Stimulated activated CD4-positive, alpha-beta T cell treated with anti-CD3 and anti-CD28 coated beads, Interleukin-1b, Interleukin-23, amount 100 ng/mL, for 4 hours (primary cell): ENCODE measurements at places on chromosomes 2 and 18.

- DNase-seq, result no peak
Observed at GRCh38 chr2:152587187-152587947, 129.9 kb downstream of the PRPF40A start.

DNA sequence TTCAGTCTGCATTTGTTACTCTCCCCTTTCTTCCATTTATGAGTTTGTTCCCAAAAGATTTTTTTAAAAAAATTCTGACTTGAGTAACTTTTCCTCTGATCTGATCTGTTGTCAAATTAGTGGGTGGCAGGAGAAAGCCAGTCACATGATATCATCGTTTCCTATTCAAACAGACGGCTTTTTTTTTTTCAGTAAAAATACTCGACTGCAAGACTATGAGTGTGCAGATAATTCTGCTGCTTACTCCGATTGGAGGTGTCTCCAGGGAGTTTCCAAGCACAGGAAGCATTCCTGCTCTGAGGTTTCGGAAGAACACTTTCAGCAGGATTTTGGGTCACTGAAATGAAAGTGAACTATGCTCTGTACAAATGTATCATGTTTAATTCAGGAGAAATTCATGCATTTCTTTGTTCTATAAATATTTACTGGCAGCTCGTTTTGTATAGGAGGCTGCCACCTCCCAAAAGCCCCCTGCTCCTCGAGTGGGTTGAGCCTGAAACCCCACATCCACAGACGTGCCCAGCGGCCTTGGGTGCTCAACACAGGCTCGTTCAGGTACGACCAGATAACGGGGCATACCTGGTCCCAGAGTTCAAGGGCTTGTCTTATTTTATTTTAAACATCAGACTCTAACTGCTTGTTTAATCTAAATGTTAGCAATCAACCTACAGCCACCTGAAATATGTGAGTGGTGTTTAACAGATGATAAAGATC is 126.9 kb upstream of the ZNF516 start:
- no peak for DNase-seq

DNA sequence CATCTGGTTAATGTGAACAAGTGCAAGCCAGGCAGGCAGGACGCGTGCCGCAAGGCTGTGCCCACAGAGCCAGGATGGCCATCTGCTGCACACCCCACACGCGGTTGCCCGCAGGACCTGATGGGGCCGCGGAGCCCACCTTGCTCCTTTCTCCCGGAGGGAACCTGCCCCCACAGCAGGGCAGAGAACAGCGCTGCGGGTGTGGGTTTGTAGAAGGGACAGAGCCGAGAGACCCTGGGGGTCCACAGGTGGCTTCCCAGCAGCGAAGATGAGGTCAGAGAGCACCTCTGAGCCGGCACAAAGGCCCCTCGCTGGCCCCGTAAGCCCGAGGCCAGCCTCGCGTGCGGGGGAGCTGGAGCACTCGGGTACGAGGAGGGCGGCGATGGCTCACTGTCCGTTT is 460.8 kb upstream of the SALL3 start:
- DNase-seq, result no peak

DNA sequence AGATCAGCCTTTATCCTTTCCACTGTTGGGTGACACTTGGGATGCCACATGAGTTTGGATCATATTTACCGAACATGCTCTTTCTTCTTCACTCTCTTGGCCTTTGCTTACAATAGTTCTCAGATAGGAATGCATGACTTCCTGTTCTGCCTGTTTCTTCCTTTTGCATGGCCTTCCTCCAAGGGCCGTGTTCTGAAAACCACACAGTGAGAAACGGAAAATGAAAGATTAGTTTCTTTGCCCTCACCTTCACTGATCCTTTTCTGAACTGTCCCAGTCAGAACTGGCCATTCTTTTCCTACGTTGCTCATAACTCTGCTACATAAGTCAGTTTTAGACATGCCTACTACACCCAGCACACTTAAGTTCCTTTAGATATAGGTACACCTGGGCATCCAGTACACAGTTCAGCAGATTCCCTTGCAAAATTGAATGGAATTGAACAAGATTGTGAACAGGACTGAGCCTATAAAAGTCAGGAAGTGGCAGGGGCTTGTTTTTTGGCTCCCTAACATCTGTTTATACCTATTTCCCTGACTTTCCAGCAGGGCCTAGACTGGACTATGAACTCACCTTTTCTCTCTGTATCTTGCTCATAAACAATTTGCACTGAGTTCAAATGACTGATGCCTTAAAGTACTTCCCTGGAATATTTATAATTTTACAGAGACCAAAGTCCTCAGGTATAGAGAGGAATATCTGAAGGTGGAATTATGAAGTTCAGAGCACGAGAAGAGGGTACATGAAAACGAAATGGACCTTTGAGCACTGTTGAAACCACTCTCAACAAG is 186.4 kb upstream of the ST6GAL2 start:
- DNase-seq, result no peak

DNA sequence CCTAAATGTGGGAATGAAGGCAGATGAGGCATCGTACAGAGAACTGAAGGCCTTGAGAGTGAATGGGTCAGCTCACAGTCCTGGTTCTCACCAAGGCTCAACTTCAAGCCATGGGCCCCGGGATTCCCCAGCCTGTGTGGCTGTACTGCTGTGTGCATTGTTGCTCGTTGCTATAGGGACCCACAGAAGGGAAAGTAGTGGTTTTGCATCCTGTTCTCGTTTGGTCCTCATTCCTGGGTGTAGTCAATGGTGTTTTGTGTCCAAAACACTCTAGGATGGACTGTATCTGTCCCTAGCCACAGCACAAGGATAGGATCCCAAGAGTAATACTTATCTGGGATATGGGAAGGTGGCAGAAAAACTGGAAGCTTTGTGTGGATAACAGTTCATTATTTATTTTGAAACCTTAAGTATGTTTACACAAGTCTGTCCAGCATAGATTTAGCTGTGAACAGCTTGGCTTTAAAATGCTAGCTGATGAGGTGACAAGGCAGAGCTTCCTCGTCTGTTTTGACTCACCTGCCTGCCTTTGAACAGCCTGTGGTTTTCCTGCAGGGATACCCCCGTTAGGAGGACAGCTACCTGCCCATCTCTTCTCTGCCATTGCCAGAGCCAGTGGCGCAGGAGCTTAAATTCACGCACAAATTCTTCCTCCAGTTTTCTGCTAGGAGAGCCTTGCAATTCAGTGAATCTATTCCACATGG is 85.0 kb downstream of the WDSUB1 start:
- DNase-seq, result no peak

GRCh38 chr2:100260712-100261620 is 61.3 kb downstream of the LONRF2 start:
- DNase-seq, result no peak

DNA sequence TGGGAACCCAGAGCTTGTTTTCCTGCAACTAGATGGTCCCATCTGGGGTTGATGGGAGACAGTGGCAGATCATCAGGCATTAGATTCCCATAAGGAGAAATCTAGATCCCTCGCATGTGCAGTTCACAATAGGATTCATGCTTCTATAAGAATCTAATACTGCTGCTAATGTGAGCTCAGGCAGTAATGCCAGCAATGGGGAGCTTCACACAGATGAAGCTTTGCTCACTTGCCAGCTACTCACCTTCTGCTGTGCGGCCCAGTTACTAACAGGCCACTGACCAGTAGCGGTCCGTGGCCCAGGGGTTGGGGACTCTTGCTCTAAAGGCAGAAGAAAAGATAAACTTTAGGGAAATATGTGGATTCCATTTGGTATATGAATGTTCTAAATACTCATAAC is 192.9 kb downstream of the AFF3 start:
- no peak for DNase-seq

- no peak for DNase-seq
Observed at GRCh38 chr2:62565309-62565908, 59.4 kb upstream of the TMEM17 start.

DNA sequence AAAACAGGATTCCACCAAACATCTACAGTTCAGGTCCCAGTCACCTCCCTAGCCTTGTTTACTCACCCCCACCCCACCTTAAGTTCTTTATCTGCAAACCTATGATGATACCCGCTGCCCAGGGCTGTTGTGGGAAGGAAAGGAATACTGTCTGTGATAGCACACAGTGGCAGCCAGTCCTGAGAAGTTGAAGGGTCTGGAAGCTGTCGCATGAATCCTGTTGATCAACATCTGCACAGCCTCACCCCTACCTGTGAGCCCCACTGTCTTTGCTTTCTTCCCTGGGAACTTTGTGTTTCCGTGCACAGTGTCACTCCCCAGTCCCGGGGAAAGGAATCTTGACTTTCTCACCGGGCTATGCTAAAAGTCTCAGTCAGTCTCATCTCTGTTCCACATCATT is 160.7 kb upstream of the EPAS1 start:
- DNase-seq, result no peak

DNA sequence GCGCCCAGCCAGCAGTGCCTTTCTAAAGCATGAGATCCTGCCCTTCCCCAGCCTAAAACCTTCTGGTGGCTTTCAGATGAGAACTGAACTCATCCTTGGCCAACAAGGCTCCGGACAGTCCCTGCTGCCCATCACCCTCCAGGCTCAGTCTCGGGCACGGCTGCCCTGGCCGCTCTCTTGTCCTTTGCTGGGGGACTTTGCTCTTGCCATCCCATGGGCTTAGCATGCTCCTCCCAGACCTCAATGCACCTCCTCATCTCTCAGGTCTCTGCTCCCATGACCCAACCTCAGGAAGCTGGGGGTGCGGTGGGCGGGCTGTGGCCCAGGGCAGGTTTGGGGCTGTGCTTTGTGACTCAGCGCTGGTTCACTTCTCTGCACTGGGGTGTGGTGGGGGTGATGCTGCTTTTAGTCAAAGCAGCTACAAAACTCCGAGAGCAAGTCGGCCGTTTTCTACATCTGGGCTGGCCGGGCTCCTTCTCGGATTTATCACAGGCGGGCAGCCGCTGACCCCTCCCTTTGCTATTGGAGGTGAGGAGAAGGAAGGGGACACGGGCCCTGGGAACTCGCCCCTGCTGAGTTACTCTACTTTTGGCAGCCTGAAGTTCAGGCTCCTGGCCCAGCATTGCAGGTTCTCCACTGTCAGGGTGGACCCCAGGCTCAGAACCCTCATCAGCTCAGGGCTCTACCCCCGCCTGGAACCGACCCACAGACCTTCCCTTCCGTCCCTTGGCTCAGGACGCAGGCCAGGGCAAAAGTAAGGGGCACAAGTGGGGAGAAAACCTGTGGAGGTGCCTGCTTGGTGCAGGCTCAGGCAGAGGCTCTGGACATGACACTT is 90.6 kb upstream of the TAF1B start:
- DNase-seq, result peak; percentile 77

GRCh38 chr2:54497763-54498680 is 41.9 kb downstream of the SPTBN1 start:
- DNase-seq, result no peak

DNA sequence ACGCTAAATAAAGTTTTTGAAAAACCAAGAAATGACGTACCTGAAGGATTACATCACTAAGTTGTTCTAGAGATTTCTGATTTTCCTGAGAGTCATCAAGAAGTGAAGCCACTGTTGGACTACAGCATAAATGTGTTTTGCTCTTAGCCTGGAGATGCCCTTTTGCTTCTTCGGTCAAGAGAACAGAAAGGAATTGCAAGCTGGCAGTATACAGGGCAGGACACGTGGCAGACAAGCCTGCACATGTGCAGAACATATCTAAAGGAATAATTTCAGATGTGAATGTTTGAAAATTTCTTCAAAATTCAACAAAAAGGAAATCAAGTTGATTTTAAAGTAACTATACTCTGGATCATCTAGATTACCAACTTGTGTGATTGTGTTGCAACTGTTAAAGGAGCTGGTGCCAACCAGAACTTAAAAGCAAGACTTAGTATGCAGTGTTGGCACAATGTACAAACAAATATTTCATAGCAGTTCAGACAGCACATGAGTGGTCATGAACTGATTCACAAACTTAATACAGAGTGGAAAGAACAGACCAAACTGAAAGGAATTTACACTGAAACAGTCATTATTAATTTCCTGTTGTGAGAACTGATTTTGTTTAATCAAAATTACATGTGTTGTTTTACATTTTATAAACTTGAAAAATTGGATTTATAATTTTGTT is 100.4 kb upstream of the CD226 start:
- no peak for DNase-seq

- no peak for DNase-seq
Observed at GRCh38 chr18:57210716-57211411, 64.0 kb downstream of the BOD1L2 start.

- DNase-seq, result no peak
Observed at GRCh38 chr2:239540174-239540573, 139.4 kb upstream of the HDAC4 start.

DNA sequence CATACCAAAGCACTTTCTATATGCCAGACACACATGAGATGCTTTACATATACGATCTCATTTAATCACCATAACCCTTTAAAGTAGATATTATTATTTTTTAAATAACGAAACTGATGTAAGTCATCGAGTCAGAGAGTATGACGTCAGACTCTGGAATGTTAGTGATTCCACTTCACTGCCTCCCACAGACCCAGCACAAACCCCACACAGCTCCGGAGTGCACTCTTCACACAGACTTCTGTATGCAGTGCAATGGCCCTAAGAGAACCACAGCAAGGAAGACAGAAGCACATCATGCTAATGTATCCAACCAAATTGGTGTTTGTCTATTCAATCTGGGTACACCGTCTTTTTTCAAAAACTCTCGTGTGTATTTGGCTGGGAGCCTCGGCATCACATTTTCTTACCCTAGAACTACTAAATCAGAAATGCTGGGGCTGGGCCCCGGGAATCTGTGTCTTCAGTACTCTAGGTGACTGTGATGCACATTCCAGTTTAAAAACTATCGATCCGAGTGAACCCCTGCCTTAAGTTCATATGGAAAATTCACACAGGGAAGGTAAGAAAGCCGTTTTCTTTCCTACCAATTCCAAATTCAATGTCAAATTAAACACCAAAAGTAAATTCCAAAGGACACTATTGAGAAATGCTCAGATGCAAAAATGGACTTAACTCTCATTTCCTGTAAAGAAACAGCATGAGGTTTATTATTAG is 117.7 kb upstream of the ACVR1C start:
- DNase-seq, result no peak

GRCh38 chr2:60849187-60849586 is 32.2 kb upstream of the REL start:
- no peak for DNase-seq
